Stimulated activated CD8-positive, alpha-beta memory T cell treated with anti-CD3 and anti-CD28 coated beads, Interleukin-4, amount 100 ng/mL, for 4 hours (primary cell): ENCODE measurements at places on chromosomes 4 and X.

GRCh38 chr4:155566354-155566753, 100.3 kb upstream of the GUCY1A1 start:
- DNase-seq: no peak

- DNase-seq: peak; percentile 71
Measured at GRCh38 chr4:40196724-40197281, at the start of gene RHOH. RHOH (plus strand) TSS chr4:40197031; CDS start chr4:40243387, 46,356 bp downstream.

DNA sequence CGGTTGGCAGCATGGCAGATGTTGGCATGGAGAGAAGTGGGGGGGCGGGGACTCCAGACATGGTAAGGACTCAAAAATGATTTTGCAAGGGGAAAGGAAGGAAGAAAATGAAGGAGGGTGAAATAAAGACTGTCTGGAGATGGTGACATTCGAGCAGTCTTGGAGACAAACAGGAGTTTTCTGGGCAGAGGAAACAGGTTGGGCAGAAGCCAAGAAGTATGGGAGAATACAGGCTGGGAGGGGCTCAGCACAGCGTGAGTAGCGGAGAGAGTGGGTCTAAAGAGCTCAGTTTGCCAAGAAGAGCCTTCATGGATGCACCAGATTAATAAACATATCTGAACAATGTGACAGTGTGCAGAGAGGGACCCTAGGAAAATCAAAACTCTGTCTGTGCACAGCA, 13.3 kb upstream of the CRMP1 start:
- DNase-seq: no peak

DNA sequence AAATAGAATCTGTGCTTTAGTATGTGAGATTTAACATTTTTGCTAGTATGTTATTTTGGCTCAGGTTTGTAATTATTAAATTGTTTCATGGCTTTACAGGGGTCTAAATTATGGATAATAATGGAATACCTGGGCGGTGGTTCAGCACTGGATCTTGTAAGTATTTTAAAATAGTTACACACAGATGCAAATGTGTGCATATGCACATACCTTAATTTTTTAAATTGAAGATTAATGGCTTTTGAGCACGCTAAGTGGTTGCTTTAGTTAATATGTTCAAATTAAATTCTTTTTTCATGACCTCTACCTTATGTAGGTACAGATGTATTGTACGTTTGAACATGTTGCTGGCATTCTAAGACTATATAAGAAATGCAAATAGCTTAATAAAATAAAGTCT, 40.2 kb downstream of the STK26 start:
- no peak for DNase-seq

DNA sequence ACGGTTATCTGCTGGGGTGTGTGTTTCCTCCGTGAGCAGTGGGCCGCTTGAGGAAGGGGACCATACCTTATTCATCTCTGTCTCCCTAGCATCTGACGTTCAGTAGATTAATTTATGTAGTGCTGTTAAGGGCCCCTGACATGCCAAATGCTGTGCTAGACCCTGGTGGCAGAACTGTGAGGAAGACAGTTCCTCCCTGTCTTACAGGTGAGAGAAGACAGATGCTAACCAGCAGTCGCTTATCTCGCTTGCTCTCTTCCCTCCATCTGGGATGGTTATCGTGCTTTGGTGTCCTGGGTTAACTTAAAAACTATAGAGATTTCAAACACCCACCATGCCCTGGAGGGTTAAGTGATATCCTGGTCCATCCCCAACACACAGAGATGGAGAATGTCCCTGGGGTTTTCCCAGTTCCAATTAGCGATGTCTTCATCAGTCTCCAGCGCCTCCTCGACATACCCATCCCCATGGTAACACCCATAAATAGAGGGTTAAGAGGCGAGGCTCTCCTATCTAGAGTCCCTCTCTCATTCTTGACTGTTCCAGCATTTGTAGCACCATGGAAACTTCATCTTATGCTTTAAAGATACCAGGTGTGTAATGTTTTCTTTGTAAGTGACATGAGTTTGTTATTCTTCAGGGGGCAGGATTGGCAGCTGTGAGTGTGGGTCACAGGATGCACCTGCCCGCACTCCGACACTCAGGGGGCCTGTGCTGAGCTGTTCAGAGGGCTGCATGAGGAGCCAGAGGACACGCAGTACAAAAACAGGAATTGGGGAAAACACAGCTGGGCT, 135.2 kb downstream of the STK32B start:
- no peak for DNase-seq

GRCh38 chrX:12949927-12950656, 24.8 kb upstream of the TMSB4X start:
- DNase-seq: peak; percentile 67

DNA sequence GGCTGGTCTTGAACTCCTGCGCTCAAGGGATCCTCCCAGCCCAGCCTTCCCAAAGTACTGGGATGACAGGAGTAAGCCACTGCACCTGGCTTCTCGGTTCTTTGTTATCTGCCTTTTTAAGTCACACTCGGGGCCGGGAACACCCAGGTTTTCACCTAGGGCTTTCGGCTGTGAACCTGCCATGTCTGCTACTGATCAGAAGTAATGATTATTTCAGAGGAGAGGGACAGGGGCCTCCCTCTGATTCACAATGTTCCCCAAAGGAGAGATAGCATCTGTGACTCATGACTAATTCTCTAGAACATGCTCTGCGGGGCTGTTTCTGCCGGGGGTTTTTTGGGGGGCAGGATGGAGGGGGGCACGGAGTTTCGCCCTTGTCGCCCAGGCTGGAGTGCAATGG, 26.9 kb downstream of the CRLF2 start:
- no peak for DNase-seq

DNA sequence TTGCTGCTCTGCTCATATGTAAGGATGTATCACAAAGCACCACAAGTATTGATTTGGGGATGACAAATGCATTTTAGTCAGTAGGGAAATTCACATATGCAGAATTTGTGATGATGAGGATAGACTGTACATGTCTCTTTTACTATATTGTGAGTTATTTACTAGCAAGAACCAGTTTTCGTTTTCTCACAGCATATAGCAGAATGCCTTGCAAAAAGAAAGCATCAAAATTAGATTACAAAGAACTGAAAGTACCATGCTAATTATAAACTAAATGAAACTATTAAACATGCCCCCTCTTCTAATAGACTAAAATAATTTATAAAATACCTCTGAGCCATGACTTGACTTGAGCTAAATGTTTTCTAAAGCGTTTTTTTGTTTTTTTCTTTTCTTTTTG, 20.1 kb downstream of the TNIP3 start:
- DNase-seq: no peak

- DNase-seq: no peak
Measured at GRCh38 chrX:101206471-101206870, 13.1 kb upstream of the DRP2 start.

GRCh38 chr4:39587881-39588280, 50.8 kb downstream of the SMIM14 start:
- no peak for DNase-seq

GRCh38 chrX:56572975-56573374, 9.5 kb downstream of the UBQLN2 start:
- no peak for DNase-seq

DNA sequence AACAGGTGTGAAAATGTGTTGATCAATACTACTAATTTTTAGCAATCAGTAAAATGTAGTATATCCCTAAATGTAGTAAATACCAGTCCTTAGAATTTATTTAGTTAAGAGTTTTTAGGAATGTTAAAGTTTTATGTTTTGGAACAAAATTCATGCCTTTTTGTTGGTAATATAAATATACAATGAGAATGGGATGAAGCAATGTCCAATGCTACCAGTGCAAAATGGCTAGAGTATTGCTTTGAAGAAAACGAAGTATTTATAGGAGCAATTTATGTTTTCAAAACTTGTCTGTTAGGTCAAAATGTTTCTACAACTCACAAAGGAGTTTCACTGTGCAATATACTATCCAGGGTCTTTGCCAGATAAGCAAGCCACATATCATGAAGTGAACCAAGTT, 851.5 kb downstream of the PCDH18 start:
- no peak for DNase-seq

DNA sequence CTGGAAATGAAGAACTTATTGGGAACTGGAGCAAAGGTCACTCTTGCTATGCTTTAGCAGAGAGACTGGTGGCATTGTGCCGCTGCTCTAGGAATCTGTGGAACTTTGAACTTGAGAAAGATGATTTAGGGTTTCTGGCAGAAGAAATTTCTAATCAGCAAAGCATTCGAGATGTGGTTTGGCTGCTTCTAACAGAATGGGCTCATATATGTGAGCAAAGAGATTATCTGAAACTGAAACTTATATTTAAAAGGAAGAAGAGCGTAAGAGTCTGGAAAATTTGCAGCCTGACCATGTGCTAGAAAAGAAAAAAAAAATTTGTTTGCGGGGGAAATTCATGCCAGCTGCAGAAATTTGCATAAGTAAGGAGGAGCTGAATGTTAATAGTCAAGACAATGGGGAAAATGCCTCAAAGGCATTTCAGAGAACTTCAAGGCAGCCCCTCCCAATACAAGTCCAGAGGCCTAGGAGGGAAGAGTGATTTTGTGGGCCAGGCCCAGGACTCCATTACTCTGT, 35.9 kb upstream of the PAPSS1 start:
- no peak for DNase-seq

- no peak for DNase-seq
Measured at GRCh38 chr4:139985401-139985800, 168.6 kb downstream of the MAML3 start.

- DNase-seq: no peak
Measured at GRCh38 chrX:150086371-150086770, 148.1 kb upstream of the EOLA2 start.

- no peak for DNase-seq
Measured at GRCh38 chr4:35423104-35423503, 821.2 kb downstream of the ARAP2 start.

DNA sequence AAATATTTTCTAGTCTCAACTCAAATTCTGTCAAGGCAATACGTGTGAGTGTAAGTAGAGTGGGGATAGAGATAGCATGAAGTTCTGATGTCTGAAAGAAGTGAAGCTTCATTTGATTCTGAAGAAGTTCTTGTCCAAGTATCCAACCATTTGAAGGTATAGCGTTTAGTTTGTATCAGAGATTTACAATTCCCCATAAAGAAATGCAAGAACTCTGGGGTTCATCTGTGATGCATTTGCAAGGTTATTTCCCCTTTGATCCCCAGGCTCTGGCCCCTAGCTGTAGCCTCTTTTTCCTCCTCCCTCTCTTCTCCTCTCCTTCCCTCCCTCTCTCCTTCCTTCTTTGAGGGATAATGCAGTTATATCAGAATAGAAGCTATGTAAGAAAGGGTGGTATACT, 7.8 kb downstream of the FGA start:
- no peak for DNase-seq
